ENCODE measurements at places on chromosomes 12 and 14.

- DNase-seq: no peak
These were observed 16.7 kb downstream of the PAH start for GRCh38 chr12:102900389-102900788.

- DNase-seq: no peak
These were observed 1378.3 kb upstream of the SEL1L start for GRCh38 chr14:82911930-82912329.

DNA sequence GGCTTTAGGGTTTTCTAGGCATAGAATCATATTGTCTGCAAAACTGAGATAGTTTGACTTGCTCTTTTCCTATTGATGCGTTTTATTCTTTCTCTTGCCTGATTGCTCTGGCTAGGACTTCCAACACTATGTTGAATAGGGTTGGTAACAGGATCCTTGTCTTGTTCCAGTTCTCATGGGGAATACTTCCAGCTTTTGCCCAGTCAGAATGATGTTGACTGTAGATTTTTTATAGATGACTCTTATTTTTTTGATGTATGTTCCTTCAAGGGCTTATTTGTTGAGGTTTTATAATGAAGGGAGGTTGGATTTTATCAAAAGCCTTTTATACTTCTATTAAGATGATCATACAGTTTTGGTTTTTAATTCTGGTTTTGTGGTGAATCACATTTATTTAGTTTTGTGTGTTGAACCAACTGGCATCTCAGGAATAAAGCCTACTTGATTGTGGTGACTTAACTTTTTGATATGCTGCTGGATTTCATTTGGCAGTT, 478.2 kb downstream of the TMEM117 start:
- no peak for DNase-seq

DNA sequence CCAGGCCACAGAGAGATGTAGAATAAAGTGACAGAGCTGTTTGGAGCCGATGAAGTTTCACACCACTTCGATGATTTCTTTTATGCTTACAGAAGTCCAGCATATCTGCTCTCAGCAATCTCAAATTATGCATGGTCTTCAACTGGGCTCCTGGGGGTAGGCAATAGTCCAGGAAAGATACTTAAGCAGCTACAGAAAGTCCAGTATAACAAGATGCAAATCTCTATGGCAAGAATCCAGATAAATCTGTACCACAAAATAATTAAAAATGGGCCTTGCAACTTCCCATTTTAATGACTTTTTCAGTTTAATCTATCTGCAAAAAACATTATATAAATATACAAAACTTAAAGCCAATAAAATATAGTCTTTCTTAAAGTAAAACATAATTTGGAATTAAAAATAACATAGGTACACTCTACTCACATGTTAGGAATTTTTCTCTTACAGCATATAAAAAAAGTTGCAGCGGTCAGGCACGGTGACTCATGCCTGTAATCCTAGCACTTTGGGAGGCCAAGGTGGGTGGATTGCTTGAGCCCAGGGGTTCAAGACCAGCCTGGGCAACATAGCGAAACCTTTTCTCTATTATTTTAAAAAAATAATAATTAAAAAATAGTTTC, 20.5 kb upstream of the RAD51AP1 start:
- DNase-seq: no peak

- no peak for DNase-seq
These were observed 25.6 kb upstream of the ARID4A start for GRCh38 chr14:58272588-58273372.

- no peak for DNase-seq
These were observed 51.8 kb upstream of the PRICKLE1 start for GRCh38 chr12:42641221-42641885.

GRCh38 chr12:77510985-77511384, 319.7 kb upstream of the NAV3 start:
- no peak for DNase-seq

DNA sequence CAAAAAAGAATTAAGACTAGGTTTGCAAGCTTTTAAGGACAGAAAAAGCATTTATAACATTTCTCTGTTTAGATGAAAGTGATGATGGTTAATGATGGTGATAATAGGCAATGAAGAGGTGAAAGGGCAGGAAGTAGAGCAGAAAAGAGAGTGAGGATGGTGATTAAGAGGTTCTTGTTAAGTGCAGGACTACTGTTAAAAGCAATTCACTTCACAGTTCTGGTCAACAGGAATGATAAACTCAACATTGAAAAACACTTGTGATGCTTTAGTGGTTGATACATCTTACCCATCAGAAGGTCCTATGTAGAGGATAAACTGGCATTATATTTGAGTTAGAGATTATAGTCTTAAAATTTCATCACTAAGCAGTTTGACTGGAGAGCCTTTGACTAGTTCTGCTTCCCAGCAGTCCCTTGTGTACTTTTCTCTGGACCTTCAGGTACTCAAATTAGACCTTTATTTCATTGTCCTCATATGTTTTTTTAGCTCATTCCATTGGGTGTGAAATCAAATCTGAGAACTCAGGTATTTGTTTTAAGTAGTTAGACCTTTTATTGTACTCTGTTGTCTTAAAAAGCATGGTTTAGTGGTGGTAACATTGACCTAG, 10.9 kb downstream of the RAP1B start:
- DNase-seq: no peak

- no peak for DNase-seq
These were observed 101.3 kb downstream of the ASCL4 start for GRCh38 chr12:107875786-107876185.

GRCh38 chr12:114166362-114166761, 200.2 kb upstream of the RBM19 start:
- DNase-seq: no peak

DNA sequence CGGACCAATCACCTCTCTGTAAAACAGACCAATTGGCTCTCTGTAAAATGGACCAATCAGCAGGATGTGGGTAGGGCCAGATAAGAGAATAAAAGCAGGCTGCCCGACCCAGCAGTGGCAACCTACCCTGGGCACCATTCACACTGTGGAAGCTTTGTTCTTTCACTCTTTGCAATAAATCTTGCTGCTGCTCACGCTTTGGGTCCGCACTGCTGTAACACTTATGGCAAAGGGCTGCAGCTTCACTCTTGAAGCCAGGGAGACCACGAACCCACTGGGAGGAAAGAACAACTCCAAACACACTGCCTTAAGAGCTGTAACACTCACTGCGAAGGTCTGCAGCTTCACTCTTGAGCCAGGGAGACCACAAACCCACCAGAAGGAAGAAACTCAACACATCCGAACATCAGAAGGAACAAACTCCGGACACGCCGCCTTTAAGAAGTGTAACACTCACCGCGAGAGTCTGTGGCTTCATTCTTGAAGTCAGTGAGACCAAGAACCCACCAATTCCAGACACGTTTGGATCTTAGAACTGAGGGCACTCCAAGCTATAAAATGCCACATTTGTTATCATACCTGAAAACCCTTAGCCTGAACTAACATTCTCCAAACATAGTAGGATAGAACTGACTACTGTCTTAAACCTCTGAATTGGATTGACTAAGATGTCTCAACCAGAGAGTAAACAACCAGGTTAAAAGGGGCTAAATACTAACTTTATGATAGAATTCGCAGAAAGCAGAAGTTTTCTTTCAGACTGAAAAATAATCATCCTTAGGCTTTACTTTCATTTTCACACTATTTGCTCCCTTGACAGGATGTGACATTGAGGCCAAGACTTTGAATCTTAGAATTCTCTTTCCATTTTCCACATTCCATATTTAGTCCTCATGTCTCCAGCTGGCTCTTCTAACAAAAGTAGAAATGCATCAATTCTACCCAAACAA, 33.6 kb downstream of the CDKL1 start:
- DNase-seq: no peak

DNA sequence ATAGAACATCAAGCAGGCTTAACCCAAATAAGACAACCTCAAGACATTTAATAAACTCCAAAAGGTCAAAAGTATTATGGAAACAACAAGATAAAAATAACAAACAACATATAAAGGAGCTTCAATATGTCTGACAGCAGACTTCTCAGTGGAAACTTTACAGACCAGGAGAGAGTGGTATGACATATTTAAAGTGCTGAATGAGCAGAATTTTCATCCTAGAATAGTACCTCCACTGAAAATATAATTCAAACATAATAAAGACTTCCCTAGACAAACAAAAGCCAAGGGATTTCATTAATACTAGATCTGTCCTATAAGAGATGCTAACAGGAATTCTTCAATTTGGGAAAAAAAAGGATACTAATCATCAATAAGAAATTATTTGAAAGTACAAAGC, 1005.0 kb downstream of the TMTC2 start:
- DNase-seq: no peak

GRCh38 chr12:121613462-121613861, 12.9 kb upstream of the ORAI1 start:
- no peak for DNase-seq

DNA sequence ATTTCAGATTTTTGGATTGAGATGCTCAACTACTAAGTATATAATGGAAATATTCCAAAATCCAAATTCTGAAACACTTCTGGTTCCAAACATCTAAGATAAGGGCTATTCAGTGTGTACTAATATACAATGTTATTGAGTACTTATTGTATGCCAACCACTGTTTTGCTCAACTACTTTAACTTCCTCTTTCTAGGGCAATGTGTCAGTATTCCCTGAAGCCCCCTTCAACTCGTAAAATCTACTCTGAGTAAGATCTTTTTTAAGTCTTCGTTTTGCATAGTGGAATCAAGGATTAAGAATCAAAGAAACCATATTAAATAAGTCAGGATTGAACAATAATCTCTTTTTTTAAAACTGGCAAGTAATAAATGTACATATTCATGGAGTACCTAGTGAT, 45.5 kb downstream of the SPATA7 start:
- no peak for DNase-seq

- DNase-seq: no peak
These were observed 26.0 kb upstream of the RXYLT1 start for GRCh38 chr12:63753743-63754142.

- DNase-seq: no peak
These were observed 14.3 kb downstream of the KRT85 start for GRCh38 chr12:52352951-52353350.

- DNase-seq: no peak
These were observed 46.1 kb upstream of the SYT1 start for GRCh38 chr12:78818487-78818886.

Measured in stimulated activated CD4-positive, alpha-beta T cell treated with anti-CD3 and anti-CD28 coated beads, Interleukin-1b, Interleukin-23, amount 100 ng/mL, for 24 hours (primary cell).